ENCODE measurements at places on chromosomes 16 and 17.
A peak's percentile ranks its signal among the peaks of the same experiment; 100 is the strongest.

- no peak for DNase-seq
Measured at GRCh38 chr16:25692351-25692741, 587 bp downstream of the HS3ST4 start.

DNA sequence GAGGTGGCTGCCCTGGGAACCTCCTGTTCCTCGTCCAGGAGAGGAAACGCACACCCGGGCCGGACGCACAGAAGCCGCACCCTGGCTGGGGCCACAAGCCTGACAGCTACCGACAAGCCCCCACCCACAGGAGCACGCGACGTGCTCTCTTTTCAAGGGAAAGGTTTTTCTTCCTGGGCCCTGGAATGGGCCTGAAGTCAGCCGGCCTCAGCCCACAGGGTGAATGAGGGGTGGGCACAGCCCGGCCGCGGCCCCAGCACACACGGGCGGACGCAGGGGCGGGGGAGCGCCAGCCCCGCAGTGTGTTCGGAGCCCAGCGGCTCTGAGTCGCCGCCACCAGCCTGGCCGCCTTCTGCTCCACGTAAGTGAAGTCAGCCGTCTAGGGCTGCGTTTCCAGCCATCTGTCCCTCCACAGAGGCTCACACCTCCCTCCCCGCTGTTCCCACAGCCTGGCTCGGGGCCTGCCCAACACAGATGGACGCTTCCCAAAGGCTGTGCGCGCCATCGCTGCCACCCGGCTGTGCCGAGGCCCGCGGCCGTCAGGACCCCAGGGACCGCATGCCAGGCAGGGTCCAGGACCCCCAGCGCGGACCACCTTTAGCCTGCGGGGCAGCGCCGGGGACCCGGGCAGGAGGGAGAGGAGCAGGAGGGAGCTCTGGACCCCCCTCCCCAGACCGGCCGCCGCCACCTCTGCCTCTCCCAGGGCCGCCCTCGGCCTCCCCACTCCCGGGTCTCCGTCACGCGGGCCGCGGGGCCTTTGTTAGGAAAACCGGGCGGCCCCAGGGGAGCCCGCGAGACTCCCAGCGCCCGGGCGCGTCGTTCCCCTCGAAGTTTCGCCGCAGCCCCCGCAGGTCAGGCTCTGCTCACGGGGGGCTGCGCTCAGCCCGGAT, 36.8 kb downstream of the CBFA2T3 start:
- no peak for DNase-seq

GRCh38 chr17:79230576-79230975, 156.0 kb downstream of the ENGASE start:
- DNase-seq: no peak

- DNase-seq: no peak
Measured at GRCh38 chr17:80209765-80210164, 10.4 kb downstream of the SGSH start.

DNA sequence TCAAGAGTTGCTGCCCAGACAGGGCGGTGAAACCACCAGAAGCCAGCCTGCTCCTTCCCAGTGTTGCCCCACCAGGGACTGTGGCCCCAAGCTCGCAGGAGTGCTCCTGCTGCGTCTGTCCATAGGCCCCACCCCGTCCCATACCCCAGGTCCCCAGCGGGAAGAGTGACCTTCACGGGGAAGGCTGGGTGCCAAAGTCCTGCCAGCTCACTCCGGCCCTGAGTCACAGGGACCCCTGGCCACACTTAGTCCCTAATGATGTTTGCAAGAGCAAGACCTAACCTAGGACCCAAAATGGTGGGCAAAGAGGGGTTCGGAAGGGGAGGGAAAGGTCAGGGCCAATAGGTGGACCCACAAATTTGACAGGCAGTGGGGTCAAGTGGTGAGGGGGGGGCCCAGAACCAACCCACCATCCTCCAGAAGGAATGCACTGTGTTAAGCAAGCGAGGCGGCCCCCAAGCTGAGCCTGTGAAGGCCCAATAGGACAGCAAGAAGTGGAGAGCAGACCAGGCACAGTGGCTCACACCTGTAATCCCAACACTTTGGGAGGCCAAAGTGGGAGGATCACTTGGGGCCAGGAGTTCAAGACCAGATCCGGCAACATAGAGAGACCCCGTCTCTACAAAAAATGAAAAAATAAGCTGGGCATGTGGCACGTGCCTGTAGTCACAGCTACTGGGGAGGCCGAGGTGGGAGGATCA, 3.3 kb downstream of the DOK4 start:
- DNase-seq: no peak

- DNase-seq: no peak
Measured at GRCh38 chr16:15604460-15605440, 38.2 kb downstream of the MARF1 start.

GRCh38 chr16:12833926-12834325, 30.2 kb upstream of the CPPED1 start:
- DNase-seq: peak; percentile 8

DNA sequence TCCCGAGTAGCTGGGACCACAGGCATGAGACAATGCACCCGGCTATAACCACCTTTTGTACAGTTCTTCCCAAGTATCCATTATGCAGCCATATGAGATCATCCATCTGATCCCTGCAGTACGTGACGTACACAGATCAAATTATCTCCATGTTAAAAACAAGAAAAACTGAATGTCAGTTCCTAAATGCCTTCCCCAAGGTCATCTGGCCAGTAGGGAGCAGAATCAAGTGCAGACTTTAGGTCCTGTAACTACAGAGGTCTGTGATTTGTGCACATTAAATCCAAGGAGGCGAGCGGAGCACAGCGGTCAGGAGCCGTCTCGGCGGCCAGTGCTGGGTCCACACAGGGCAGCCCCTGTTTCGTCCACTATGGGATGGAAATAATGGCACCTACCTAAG, 23.7 kb downstream of the ZCCHC14 start:
- DNase-seq: no peak

DNA sequence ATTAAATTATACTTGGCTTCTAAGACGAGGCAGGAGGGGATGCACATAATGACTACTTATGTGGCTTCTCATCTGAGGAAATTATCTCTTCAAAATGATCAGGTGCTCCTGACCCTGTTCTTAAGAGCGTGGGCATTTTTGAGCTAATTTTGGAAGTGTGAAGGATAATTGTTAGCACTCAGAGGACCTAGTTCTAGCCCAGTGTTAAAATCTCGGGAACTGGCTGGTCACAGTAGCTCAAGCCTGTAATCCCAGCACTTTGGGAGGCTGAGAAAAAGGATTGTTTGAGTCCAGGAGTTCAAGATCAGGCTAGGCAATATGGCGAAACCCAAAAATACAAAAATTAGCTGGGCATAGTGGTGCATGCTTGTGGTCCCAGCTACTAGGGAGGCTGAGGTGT, 103.0 kb upstream of the DHX40 start:
- DNase-seq: no peak

DNA sequence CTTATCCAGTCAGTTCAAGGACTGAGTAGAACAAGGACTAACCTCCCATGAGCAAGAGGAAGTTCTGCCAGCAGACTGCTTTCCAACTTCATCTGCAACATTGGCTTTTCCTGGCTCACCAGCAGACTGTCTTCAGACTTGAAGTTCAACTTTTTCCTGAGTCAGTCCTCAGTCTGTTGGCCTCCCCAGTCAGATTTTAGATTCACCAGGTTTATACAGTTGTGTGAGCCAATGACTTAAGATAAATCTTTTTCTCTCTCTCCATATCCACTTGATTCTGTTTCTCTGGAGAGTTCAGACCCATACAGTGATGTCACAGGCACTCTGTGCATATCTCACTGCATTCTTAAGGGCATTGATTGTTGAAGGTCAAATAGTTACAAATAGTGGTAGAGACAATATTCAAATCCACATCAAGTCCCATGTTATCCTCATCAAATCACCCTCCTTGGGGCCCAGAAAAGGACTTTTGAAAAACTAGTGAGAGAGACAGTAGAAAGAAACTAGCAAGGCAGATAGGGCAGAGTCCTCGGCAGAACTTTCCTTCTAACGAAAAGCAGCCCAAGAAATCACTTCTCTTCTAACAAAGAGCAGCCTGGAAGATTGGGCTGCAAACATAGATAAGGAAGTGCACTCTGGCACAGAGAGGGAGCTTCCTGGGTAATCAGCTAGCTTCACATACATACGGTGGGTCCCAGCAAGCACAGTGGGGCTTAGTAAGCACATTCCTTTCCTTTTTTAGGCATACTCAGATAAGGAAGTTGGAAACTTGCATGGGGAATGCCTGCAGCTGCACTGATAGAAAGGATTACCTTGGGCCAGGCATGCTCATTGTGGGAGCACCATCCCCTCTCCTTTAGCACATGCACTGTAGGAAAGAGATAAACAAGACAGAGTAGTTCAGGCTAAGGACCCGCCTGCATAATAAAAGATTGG, 132.3 kb upstream of the FAM20A start:
- DNase-seq: peak; percentile 62

DNA sequence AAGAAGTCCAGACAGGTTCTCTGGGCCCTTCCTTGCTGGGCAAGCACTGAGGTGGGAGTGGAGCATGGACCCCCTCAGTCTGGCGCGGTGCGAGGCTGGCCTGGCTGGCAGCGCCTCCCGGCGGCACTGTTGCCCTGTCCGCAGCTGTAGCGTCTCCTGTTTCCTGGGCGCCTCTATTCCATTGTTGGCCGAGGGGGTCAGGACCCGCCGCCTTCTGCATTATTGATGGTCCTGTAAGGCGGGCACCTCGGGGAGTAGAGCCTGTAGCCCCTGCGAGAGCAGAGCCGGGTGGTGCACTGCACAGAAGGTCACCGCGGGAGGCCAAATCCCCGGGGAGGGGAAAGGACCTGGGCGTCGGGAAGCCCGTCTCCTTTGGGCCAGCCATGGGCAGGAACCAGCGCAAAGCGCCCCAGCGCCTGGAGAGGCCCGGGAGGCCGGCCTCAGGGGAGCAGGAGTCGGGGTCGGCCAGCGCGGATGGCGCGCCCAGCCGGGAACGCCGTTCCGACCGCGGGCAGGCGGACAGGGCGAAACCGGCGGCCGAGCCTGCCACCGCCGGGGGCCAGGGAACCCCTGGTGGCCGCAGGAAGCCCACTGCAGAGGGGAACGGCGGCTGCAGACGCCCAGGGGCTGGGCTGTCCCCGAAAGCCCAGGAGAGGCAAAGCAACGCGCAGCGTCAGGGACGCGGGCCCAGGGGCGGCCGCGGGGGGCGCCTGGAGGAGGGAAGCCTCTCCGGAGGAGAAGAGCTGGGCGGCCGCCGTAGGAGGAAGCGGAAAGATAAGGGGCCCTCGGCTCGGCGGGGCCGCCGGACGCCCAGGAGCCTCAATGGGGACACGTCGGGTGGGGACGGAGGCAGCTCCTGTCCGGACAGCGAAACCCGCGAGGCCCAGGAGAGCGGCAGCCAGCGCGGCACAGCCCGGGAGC, at the start of gene MYO15B:
Gene MYO15B, plus strand, starts transcription at position 126 of the 921 bp plus-strand sequence. Its CDS starts 258 bp downstream, at position 384.
- no peak for DNase-seq

- no peak for DNase-seq
Measured at GRCh38 chr17:62134397-62134796, 69.3 kb upstream of the MED13 start.

- no peak for DNase-seq
Measured at GRCh38 chr17:80283116-80283852, 22.6 kb downstream of the RNF213 start.

DNA sequence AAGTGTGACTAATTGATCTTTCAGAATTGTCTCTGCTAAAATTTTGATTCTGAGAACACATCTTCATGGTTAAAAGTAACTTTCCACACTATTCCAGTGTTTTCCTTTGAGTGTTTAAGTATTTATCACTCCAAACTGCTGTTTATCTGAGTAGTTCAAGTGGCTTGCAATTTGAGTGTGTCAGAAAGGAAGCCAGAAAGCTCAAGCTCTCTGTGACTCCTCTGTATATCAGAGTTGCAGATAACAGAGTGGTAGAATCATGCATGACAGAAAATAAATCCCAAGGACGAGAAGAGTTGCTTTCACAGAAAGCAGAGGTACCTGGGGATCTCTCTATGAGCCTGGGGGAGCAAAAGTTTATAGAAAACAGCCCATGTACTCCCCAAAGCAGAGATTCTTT, 130.0 kb downstream of the CYB561 start:
- DNase-seq: no peak

GRCh38 chr17:79052131-79052530, 22.5 kb upstream of the ENGASE start:
- no peak for DNase-seq

DNA sequence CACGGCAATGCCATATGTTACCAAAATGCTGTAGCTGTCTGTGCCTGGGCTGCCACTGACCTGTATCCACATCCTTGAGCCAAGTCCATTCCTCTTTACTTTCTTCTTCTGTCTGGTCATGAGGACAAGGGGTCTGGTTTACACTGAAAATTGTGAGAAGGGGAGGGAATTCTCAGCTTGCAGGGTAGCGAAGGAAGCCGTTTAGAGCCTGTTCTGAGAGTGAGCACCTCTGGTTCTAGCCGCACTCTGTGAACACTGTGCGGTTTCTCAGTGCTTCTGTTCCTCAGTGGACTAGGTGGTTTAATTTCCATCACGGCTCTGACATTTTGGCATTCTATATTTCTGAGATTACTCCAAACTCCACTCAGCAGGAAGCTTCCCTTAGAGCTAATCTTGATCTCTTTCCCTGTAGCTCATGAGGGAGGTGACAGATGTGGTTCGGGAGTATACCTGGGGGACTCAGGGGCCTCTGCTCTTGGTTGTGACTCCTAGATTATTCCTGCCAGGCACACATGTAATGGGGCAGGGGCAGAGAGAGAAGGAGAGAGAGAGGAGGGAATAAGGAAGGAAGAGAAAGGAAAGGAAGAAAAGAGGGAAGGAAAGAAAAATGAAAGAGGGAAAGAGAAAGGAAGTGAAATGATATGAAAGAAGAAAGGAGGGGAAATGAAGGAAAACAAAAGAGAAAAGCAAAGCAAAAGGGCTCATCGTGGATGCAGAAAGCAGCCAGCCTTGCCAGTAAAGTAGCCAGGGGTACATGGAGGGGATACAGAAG, 14.2 kb upstream of the TBX21 start:
- no peak for DNase-seq

GRCh38 chr17:79541056-79541850, 69.6 kb downstream of the RBFOX3 start:
- DNase-seq: no peak

GRCh38 chr16:24013864-24014645, 178.3 kb downstream of the PRKCB start:
- no peak for DNase-seq

DNA sequence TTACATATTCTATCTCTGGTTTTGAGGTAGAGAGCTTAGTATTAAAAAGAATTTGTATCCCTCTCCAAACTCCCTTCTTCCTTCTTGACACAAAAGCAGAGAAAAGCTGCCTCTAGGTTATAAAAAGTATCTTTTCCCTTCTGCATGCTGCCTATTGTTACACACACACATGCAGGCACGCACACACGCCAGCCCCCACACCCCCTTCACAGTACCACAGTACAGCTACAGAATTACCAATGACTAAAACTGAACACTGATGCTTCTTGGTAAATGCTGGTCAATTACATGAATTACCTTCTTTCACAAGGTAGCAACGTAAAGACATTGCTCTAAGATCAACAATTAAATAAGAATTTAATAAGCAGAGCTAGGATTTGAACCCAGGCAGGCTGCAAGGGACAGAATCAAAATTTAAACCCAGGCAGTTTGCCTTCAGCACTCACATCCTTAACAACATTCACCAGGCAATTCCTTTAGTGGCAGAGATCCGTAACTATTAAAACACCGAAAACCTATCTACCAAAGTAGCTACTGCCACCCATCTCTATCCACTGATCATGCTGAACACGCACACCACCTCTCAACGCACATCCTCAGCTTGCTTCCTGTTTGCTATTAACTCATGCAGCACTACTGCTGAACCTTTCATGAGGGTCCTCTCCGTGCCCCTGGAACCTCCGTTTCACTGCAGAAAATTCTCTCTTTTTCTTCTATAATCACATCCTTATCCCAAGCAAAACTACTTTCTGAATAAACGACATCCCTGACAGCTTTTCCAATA, 37.8 kb downstream of the YWHAE start:
- no peak for DNase-seq
